ENCODE measurements at places on chromosomes 1 and 21.

DNA sequence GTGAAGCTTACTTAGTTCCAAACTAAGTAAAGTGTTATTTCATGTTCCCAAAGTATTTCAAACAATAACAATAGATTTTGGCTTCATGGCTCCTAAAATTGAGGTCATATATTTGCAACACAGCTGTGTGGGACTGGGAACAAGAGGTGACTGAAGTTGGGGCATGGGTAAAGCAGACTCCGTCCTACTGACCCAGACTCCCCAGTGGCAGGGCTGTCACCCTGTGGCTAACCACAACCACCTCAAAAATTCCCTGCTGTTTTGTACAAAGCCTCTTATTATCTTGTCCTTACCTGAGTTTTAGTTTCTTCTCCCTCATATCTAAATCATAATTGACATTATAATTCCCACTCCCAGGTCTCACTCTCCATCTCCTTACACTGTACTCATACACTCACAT lies 117.6 kb downstream of the PTGER3 start:
- DNase-seq, result no peak

GRCh38 chr1:110227774-110228173 lies 17.7 kb downstream of the KCNC4 start:
- no peak for DNase-seq

DNA sequence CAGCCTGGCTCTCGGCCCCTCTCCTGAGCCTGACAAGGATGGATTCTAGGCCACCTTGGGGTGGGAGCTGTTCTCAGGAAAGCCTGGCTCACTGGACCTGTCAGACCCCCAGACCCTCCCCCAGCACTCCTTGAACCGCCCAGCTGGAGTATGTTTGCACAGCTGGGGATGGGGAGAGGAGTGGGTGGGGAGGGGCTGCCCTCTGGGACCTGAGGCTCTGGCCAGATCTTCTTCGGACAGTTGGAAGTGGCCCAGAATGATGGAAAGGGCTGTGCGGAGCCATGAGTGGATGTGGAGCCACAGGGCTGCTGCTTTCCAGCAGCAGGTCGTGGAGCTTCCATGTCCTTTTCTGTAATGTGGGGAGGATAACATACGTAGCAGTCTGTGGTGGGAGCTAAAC lies 43.0 kb upstream of the TRABD2B start:
- DNase-seq, result no peak

DNA sequence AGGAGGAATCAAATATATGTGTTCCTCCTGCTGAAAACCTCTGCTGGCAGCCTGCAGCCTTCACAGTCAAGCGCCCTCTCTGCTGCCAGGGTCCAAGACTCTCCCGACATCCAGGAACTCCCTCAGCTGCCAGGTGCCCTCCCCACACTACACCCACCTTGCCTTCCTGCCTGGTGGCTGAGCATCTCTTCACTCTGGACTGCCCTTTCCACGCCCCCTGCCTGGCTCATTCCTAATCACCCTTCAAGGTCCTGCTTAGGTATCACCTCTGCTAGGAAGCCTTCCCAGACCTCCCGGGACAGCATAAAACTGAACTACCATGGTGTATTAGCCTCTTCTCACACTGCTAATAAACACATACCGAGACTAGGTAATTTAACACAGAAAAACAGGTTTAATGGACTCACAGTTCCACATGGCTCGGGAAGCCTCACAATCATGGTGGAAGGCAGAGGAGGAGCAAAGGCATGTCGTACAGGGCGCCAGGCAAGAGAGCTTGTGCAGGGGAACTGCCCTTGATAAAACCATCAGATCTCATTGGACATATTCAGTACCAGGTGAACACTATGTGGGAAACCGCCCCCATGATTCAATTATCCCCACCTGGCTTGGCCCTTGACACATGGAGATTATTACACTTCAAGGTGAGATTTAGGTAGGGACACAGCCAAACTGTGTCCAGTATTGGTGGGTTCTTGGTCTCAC lies 15.3 kb downstream of the LDLRAD1 start:
- DNase-seq, result no peak

DNA sequence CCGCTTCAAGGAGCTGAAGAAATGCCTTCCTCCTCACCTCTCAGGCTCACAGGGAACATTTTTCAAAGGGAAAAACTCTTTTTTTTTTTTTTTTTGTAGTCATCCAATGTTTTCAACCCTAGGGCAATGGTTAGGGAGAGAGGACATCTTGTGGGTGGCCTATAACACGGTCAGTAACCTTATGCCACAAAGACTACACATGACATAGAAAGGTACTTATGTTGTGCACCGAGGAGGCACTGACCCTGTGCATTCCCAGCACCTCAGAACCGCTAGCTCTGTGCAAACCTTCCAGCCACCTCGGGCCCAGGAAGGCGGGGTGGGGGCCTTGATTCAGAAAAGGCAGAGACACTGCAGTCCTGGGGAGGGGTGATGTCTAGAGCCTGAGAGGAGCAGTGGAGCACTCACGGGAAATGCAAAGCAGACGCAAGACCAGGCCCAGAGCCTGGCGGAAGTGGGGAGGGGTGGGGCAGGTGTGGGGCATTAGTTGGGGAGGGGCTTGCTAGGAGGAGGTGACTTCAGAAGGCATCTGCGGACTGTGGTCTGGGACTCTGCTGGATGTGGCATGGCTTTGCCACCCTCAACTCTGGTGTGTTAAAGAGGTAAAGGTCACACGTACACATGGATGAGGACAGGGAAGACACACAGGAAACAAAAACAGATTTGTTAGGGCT lies 68.6 kb downstream of the MDM4 start:
- no peak for DNase-seq

DNA sequence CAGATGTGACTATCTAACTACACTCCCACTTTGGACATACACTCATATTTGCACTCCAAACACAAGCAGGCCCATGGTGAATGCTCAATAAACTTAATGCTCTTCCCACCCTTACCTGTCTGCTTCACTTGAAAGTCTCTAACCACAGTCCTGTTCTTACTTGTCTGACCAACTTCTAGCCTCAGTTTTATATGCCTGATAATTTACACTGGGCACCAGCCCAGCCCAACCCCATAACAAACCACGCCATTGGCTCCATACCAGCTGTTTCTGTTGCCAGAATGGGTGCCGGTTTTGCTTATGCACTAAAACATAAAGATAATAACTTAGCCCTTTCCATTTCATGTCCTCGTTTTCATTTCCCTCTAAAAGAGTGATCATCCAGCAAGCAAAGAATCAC lies 395.4 kb downstream of the NTNG1 start:
- DNase-seq, result no peak

DNA sequence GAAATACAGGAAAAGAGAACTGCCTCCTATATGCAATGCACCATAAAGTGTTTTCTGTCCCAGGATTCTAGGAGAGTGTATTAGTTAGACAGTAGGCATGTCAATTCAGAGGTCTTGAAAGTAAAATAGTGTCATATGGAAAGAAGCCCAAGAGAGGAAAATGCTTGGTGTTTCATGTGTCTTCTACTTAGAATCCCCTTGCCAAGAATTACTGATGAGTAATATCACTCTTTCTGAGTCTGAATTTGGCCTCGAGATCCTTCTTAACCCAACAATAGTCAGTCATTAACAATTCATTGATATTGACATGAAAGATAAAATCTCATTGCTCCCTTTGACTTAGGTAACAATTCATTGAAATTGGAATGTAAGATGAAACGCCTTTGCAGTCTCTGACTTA lies 972.2 kb downstream of the TTLL7 start:
- DNase-seq, result no peak

DNA sequence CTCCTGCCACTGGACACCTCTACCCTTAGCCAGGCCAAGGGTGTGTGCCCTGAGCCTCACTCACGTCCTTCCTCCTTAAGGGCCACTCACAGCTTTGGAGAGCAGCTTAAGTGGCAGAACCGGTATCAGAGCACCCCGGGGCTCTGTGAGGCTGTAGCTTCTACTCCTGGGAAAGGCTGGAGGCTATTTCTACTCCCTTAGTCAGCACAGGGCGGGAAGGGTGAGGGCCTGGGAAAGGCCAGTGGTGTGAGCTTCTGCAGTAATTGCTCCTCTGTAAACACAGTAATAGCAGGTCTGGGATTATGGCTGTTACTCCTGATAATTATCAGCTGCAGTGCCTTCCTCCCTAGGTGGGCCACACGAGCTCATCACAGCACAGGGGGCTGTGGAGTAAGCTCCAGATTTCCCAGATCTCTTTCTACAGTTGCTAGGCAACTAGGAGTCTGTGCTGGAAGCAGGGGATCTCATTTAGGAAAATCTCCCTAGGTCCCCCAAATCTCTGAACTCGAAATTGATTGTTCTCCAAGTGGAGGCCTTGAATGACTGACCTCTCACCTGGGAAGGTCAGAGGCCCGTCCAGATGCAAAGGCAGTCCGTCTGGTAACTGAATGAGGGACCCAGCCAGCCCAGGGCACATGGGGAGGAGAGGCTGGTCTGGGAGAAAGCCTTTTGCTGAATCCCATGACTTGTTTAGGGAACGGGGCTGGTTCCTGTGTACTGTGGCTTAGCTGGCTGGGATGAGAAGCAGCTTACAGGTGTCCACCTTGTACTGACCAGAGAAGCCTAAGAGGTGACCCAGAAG lies 29.3 kb downstream of the IER5 start:
- DNase-seq, result no peak

Data from GDM1 (cell line).